ENCODE measurements at places on chromosomes 2 and 18. TPM values are rescaled to one million over a fixed set of nuclear protein-coding genes. Genes with fewer than 3 reads are reported as not detected.

GRCh38 chr2:226551522-226552250 is 247.9 kb downstream of the IRS1 start:
- DNase-seq: no peak

GRCh38 chr18:805008-805754 is 6.9 kb downstream of the YES1 start:
- no peak for DNase-seq

GRCh38 chr2:28678944-28679343 is 72.7 kb upstream of the PPP1CB start:
- DNase-seq: no peak

DNA sequence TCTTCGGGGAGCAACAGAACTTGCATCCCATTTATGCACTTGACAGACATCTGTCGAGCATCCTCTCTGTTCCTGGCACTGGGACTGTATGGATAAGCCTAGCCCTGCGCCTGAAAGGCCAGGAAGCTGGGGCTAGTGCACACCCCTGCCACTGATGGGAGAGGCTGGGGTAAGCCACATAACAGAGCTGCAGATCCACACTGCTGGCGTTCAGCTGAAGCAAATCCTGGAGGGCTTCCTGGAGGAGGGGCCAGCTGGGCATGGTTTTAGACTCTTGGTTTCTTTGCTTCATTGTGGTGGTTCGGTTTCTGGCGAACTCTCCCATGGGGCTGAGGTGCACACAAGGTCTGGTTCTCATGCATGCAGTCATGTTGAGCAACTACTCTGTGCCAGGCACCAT is 45.5 kb upstream of the FOSL2 start:
- no peak for DNase-seq

DNA sequence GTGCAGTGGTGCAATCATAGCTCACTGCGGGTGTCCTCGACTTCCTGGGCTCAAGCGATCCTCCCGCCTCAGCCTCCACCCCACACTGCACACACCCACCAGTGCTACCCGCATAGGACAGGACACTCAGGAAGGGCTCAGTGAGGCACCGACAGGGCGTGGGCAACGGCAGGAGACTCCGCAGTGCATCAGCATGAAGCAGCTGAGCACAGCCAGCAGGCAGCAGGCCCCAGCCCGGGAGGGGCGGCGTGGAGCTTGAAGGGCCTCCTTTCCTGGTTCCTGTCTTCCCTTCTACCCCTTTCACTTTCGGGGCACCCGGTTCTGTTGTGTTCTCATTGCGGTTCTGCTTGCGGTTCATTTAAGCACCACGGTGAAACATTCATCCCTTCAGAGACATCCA is 89.8 kb downstream of the ZNF516 start:
- no peak for DNase-seq

Gene ZNF24
- total RNA-seq: 44.0 TPM

Data from A172 (cell line).